ENCODE measurements at places on chromosomes 4 and X.

DNA sequence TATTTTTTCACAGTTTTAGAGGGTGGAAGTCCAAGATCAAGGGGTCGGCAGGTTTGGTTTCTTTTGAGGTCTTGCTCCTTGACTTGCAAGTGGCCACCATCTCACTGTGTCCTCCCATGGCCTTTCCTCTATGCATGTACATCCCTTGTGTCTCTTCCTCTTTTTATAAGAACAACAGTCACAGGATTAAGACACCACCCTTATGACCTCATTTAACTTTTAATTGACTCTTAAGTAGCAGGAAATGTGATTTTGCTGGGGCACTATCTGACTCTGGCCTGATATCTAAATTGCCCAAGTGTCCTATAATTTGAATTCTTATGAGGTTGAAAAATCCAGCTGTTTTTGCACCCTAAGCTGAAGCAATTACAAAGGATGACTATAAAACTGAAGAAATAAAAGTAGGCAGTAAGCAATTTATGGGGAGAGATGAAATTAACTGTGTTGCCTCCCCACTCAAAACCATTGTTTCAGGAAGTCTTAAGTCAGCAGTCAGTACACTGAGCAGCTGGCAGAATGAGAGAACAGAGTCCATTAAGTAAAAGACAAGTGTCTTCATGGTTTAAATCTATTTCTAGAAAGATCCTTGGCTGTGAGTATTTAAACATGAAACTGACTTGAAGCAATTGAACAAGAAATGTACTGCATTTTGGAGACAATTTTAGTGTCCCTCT, 601.3 kb downstream of the SPRY1 start:
- DNase-seq, result no peak

GRCh38 chr4:69617083-69617694, 22.3 kb downstream of the UGT2A2 start:
- DNase-seq, result no peak

- DNase-seq, result peak; percentile 86
These were observed 137.7 kb upstream of the LIMCH1 start for GRCh38 chr4:41400296-41400695.

DNA sequence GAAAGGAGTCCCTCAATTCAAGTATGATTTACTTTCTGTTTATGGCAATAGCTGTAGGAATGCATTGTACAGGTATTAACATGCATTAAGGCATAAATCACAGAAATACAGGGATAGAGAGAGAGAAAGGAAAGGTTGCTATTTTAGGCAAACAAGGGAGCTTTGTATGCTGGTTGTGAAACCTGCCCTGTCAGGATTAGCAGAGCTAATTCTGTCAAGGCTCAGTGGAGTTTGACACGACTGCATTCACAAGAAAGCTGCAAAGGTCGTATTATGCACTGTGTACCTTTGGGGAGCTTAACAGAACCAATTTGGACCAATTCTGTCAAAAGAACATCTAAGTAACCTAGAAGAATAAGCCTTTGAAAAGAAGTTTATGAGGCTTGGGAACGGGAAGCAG, 239.3 kb downstream of the GRIA2 start:
- no peak for DNase-seq

DNA sequence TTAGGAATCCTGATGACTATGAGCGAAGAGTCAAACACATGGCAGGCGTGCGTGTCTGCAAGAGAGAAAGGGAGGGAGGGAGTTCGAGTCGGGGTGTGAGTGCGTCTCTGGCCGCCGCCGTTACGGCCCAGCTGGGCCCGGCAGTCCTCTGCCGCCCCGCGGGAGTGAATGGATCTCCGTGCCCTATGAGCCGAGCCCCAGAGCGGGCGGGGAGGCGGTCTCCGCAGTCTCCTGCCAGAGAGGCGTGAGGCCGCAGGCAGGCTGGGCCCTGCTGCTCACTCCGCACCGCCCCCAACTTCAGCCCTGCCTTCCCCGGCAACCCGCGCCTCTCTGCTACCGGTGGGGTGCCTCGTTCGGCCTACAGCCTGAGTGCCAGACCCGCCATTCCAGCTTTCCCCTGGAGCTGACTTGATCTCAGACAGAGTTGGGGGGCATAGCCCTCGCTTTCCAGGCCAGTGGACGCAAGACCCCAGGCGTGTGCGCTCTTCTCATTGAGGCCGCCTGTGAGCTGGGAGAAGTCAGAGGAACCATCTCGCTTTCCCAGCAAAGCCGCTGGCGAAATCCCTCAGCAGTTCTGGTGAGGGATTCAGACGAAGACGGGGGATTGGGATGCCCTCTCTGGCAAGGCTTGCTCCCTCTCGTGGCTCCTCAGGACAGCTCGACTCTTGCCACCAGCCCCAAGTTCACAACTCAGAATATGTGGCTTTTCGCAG, 1.4 kb downstream of the SLC16A2 start:
- peak; percentile 73 for DNase-seq

DNA sequence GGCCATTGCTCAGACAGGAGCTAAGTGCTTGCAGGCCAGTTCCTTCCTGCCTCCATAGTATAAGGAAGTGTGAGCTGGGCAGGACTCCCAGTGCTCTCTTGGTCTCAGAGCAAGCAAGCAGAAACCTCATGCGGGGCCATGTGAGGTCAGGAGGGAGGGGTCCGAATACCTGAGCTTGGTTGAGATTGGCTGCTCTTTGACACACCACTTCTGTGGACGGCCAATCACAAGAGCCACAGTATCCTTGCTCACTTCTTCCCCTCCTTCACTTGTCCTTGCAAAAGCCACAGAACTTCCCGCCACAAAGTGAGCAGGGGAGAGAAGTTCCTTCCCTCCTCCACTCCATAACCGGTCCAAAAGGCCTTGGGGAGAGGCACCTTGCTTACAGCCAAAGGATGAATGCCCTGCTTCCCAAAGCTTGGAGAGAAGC, 56.7 kb downstream of the PRPS1 start:
- DNase-seq, result peak; percentile 27

DNA sequence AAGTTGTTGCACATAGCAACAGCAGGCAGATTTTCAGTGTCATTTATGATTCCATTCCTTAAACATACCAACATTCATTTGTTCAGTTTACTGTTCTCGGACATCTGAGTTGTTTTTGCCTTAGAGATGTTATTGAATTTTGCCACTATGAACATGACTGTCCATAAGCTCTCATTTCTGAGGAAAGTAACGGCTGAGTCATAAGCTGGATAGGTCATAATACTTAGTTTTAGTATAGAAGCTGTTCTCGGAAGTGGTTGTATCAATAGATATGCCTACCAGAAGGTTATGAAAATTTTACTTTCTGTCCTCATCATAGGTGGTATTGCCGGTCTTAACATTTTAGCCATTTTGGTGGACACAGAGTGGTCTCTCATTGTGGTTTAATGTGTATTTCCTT, 157.1 kb upstream of the CLNK start:
- DNase-seq, result no peak

GRCh38 chr4:152591396-152591795, 55.5 kb upstream of the FBXW7 start:
- DNase-seq, result peak; percentile 25
